ENCODE measurements at places on chromosomes 11 and 22.

DNA sequence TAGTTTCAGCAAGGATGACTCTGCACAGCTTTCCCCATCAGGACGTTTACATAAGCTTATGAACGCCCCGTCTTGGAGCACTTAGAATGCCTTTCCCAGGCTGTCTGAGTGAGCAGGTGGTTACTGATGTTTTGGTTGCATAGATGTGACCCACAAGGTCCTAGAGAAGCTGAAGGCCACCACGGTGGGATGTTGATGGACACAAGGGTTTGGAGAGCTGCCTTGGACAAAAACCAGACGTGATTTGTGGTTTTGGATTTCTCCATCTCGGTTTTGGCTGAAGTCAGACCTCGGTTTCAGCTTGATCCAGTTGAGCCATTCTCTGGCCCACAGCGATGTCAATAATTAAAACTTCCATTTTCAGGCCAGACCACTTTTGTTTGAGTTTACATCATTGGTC is 151.9 kb downstream of the LDLRAD3 start:
- no peak for DNase-seq

- no peak for DNase-seq
These were observed 12.1 kb downstream of the ELF5 start for GRCh38 chr11:34501500-34501899.

GRCh38 chr22:36926721-36927435 is 13.4 kb downstream of the CSF2RB start:
- DNase-seq = no peak

GRCh38 chr11:70322666-70323065 is 52.2 kb downstream of the PPFIA1 start:
- DNase-seq = no peak

- peak; percentile 86 for DNase-seq
These were observed 17.5 kb downstream of the USP2 start for GRCh38 chr11:119363851-119364590.

GRCh38 chr11:119181677-119182412 is 3.4 kb upstream of the NHERF4 start:
- DNase-seq = no peak

DNA sequence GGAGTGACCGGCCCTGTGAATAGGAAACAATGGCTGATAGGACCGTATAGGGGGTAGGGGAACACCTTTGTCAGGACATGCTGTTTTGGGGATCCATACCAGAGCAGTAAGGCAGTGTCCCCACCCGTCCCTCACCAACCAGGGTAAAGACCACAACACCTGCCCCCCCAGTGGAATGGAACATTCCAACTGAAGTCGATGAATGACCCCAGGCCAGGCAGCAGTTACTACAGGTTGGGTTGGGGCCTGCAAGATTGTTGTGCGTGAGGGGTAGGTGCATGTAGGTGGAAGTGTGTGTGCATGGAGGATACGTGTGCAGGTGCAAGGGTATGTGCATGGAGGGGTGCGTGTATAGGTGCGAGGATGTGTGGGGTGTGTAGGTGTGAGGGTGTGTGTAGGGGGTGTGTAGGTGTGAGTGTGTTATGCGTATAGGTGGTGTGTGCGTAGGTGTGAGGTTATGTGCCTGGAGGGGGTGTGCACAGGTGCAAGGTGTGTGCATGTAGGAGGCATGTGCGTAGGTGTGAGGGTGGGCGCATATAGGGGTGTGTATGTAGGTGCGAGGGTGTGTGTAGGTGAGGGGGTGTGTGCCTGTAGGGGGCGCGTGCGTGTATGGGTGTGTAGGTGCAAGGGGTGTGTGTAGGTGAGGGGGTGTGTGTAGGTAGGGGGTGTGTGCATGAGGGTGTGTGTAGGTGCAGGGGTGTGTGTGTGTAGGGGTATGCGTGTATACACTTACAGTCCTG is 32.9 kb downstream of the PISD start:
- DNase-seq = no peak

DNA sequence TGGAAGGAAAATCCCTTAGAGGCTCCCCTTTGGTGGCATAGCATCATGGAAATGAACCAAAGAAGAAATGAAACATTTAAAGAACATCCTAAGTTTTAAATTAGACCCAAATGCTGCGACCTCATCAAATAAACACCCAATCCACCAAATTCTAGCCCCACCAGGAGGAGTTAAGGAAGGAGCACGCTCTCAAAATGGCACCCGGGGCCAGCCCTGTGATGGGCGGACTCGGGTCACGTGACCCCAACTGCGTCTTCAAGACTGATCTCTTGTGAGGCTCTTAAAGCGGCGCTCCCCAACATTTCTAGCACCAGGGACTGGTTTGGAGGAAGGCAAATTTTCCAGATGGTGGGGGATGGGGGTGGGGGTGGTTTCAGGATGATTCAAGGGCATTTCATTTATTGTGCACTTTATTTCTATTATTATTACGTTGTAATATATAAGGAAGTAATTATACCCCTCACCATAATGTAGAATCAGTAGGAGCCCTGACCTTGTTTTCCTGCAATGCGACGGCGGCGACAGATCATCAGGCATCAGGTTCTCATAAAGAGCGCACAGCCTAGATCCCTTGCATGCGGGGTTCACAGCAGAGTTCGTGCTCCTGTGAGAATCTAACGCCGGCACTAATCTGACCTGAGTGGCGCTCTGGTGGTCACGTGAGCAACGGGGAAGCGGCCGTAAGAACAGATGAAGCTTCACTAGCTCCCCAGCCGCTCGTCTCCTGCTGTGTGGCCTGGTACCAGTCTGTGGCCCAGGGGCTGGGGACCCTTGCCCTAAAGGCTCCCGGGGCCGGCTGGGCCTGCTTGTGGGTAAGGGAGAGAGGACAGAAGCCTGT is 90.6 kb upstream of the SLC22A12 start:
- DNase-seq = no peak

- no peak for DNase-seq
These were observed 150.0 kb downstream of the SHANK2 start for GRCh38 chr11:71102251-71102995.

DNA sequence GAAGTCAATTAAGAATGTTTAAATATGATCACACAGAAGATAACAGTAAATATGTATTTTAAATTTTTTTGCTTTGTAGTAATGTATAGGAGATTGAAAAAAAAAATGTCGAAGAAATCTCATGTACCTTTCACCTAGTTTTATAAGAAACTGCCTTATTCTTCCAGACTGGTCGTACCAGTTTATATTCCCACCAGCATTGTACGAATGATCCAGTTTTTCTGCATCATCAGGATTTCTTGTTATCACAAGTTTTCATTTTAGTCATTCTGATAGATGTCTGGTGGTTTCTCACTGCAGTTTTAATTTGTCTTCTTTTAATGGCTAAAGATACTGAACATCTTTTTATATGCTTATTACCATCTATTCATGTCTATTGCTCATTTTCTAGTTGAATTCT is 101.8 kb upstream of the CTSC start:
- no peak for DNase-seq

GRCh38 chr11:3157381-3158130 is 7.6 kb downstream of the OSBPL5 start:
- DNase-seq = no peak

DNA sequence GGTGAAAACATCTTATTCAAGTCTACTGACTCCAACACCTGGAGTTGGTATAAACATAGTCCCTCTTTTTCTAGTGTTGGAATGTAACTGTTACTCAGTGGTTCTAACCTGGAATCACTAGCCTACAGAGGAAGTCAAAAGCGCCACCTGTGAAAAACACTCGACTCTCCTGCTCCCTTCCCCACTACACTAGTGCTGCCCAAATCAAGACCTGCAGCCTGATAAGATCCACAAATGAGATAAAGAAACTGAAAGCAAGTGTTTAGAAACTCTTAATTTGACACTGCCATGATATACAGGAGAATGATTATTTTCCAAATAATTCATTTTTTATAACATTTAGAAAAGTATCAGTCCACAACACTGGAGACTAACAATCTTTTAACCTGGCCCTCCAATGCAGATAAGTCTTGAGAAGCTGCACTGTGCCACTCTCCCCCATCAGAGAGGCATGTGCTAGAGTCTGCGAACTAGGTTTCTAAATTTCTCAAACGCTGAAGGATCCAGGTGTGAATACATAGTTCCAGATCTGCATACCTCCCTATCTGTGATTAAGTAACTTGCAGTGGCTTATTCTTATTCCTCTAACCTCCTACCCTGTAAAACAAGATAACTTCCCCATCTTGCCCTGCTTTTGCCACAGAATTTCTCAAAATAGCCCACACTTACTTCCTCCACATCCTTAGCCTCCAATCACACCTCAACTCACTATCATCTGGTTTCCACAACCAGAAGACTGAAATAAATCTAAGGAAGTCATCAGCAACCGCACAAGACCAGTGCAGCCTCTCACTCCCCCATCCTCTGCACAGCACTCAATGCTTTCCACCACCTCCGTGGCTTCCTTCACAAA is 88.1 kb downstream of the RRAS2 start:
- DNase-seq = no peak

DNA sequence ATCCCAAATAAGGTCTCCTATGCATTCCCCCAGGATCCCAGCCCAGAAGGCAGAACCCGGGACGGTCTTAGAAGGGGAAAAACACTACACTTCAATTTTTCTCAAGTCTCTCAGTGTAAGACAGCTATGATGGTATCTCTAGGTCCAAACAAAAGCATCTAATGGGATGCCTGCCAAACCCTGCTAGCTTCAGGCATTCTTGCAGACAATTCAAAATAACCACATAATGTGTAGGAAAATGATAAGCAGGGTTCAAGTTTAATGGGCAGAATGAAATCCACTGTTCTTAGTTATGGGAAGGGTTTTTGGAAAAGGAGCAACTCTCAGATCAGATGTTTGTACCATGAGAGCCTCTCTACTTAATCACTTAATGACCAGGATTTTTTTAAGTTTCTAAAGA is 119.8 kb upstream of the ANO1 start:
- DNase-seq = no peak

DNA sequence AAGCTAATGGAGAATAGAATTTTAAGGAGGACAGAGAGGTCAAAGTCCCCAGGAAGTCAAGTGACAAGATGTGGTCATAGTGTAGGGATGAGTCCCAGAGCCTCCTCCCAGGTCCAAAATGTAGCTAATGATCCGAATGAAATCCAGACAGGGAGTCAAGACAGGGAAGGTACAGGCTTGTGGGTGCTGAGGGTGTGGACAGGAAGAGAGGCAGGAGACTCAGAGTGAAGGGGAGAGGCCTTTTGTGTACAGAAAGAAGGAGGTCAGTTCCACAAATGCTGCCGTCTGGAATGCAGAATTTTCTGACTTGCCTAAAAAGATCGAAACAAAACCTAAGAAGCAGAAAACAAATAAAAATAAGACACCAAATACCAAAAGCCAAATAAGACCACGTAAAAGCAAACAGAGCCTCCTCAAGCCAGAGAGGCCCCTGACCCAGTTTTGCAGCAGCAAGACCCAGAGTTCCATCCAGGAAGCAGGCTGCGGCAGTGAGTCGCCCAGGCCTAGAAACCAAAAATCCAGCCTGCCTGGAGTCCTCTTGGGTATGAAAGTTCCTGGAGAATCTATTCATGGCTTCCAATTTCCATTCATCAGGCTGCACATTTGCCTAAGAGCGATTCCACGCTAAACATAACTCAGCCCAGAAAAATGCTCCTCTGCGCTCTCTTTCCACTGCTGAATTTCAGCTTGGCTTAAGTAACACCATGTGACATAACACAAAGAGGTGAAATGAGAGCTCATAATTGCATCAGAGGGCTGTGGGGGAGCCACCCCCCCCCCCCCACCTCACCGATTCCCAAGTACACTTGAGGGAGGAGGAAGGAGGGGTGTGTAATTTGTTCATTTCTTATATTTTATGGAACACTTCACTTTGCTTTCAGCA is 71.2 kb downstream of the KIRREL3 start:
- DNase-seq = no peak

- DNase-seq = no peak
These were observed 17.8 kb downstream of the FADD start for GRCh38 chr11:70220920-70221319.

DNA sequence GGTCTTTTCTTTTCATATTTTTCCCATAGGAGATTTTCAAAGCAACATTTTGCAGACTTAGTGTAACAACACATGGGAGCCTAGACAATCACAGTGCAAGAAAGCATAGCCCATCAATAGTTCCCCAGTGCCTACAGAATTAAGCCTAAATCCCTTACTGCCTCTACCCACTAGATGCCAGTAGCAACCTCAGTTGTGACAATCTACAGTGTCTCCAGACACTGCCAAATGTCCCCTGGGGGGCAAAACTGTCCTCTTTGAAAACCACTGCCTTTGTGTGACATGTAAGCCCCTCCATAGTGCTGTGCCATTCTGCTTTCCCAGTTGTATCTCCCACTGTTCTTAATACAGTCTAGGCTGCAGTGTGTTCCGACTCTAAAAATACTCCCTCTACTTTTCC is 1329.0 kb downstream of the LRRC4C start:
- no peak for DNase-seq

DNA sequence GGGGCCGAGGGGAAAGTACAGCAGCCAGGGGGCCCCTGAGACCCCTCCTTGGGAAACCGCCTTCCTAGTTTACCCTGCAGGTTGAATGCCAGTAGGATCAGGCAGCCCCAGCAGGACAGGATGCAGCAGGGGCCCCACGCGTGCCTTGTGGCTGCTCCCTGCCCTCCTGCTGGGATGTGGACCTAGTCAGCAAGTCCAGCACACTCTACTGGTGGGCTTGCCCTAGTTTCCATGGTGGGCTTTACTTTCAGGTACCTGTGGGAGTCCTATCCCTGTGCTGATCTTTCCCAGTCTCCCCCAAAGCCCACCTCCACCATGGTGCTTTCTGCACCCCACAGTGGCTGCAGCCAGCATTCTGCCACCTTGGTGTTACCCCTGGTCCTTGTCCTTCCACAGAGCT is 22.2 kb downstream of the SHISA8 start:
- no peak for DNase-seq

DNA sequence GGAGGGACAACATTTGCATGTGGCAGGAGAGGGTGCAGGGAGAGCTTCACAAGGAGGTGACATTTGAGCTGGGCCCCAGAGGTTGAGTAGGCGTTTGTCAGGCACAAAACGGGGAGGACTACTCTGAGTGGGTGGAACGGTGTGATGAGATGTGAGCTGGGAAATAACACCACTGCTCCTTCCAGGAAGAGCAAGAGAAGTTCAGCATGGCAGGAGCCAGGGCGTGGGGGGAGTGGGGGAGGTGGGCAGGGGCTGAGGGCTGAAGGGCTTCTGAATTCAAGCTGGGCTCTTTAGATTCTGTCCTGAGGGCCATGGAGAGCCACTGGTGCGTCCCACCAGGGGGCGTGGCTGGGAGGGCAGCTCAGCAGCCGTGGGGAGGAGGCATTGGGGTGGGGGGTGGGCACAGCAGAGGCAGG is 54.2 kb downstream of the OTOG start:
- no peak for DNase-seq

GRCh38 chr11:5317292-5317691 is 6.8 kb downstream of the OR51B2 start:
- DNase-seq = no peak

GRCh38 chr11:16195651-16196050 is 160.7 kb downstream of the SOX6 start:
- DNase-seq = no peak

DNA sequence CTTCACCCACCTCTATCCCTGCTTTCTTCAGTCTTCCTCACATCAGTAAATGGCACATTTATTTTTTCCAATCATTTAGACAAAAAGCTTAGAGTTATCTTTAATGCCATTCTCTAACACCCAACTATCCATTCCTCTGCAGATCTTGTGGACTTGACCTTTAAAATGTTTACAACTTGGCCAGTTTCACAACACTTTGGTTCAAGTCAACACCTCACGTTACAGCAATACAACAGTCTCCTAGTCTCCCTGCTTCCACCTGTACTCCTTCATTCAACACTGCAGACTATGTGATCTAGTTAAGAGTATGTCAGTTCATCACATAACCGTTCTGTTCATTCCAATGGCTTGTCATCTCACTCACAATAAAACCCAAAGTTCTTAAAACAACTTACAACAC is 305.2 kb downstream of the SWAP70 start:
- no peak for DNase-seq
